ENCODE measurements at places on chromosomes 12 and 14. TPM values are rescaled to one million over a fixed set of nuclear protein-coding genes. Genes with fewer than 3 reads are reported as not detected.

The DPPA3 gene
- not detected for total RNA-seq

The TPH2 gene
- not detected for total RNA-seq

The SELPLG gene
- total RNA-seq, result 2.9 TPM

The ADIPOR2 gene
- total RNA-seq, result 37.2 TPM

The FAM181A gene
- not detected for total RNA-seq

The HHIPL1 gene
- 1.6 TPM for total RNA-seq
